Upper lobe of left lung (tissue), 6 donors: ENCODE measurements at places on chromosomes 2 and 18. TPM values are rescaled to one million over a fixed set of nuclear protein-coding genes. Genes with fewer than 3 reads are reported as not detected.

DNA sequence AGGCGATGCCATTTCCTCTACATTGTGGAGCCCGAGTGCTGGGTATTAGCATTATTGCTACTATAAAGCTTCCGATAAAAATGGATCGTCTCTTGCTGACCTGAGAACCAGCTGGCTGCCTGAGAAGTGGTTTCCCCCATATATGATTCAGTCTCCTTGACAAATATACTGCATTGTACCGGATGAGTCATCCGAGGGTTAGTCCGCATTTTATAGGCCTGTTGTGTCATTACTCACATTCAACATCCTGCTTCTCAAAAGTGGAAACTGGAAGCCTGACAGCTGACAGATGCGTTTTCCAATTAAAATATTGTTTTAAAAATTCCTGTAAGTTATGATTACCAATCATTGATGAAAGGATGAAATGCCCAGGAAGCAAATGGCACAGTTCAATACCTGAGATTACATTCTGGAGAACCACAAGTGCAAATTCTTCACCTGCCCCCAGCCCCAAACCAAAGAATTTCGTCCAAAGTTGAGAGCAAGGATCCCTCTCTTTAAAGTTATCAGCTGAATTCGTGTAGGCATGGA, 65.7 kb downstream of the SPRED2 start:
- no peak overlapping the region for H3K4me3 ChIP-seq
- no peaks in the 10 kb centered on the region for H3K27me3 ChIP-seq
- H3K4me1 ChIP-seq: peaks cover 29% of the 10 kb centered on the region
- peak overlapping the region; percentile 12 for H3K27ac ChIP-seq

DNA sequence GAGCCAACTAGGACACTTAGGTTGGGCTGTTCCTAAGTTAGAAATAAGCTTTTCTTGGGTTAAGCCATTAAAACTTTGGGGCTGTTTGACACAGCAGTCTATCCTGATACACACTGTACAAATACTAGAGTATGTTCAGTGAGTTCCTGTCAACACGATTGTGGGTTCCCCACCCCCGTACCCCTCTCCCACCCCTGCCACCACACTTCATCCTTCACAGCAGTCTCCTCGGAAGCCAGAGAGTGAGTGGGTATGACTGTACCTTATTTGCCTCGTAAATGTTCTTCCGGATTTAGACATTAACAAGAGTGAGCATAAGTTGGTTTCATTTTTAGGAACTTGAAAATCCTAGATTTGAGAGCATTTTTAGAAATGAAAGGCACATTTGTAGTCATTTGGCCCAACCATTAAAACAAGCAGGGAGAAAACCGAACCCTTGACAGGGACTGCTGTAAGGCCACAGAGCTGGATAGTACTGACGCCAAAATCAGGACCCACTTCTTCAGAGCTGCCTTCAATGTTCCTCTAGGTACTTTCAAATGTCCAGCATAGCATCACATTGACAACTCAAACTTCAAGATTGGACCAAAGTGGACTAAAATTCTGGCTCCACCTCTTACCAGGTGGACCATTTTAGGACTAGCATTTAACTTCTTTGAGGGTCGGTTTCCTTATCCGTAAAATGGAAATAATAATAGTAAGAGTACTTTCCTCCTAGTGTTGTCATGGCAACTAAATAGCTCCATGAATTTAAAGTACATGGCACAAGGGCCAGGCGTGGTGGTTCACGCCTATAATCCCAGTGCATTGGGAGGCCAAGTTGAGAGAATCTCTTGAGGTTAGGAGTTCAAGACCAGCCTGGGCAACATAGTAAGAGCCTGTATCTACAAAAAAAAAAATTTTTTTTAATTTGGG, 166.3 kb upstream of the SERTAD2 start:
- no peaks in the 10 kb centered on the region for H3K27me3 ChIP-seq
- no peaks in the 10 kb centered on the region for H3K4me1 ChIP-seq
- no peaks in the 10 kb centered on the region for H3K36me3 ChIP-seq
- no peak for DNase-seq
- no peak overlapping the region for H3K4me3 ChIP-seq

DNA sequence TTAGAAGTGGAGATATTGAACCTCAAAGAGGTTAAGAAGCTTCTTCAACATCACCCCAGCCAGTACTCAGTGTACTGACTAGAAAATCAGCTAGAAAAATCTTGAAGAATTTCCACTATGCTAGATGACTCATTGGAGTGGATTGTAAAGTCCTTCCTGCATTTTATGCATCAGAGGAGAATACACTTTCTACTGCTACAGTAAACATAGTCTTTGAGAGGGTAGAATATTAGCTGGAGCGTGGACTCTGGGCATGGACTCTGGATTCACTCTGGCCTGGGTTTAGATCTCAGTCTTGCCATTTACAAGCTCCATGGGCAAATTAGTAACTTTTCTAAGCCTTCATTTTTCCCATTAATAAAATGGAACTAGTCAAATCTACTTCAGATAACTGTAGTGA, 215.9 kb downstream of the IRS1 start:
- no peak overlapping the region for H3K27ac ChIP-seq
- no peak for DNase-seq
- no peak overlapping the region for H3K4me3 ChIP-seq
- no peaks in the 10 kb centered on the region for H3K27me3 ChIP-seq

Gene PSMA8
- total RNA-seq: not detected
